H7 (cell line): ENCODE measurements at places on chromosomes 12 and 14.

GRCh38 chr12:65891987-65892481 lies 67.8 kb downstream of the HMGA2 start:
- DNase-seq = no peak

GRCh38 chr12:91182636-91183455 lies at the start of gene DCN:
TSS of gene DCN (minus strand) at chr12:91182817. CDS start at chr12:91178552, 4,265 bp downstream.
- DNase-seq = no peak

- no peak for DNase-seq
These were observed 70.2 kb upstream of the SLC38A2 start for GRCh38 chr12:46442738-46443137.

GRCh38 chr14:69483765-69484443 lies 624 bp upstream of the PLEKHD1 start:
- DNase-seq = peak; percentile 81

DNA sequence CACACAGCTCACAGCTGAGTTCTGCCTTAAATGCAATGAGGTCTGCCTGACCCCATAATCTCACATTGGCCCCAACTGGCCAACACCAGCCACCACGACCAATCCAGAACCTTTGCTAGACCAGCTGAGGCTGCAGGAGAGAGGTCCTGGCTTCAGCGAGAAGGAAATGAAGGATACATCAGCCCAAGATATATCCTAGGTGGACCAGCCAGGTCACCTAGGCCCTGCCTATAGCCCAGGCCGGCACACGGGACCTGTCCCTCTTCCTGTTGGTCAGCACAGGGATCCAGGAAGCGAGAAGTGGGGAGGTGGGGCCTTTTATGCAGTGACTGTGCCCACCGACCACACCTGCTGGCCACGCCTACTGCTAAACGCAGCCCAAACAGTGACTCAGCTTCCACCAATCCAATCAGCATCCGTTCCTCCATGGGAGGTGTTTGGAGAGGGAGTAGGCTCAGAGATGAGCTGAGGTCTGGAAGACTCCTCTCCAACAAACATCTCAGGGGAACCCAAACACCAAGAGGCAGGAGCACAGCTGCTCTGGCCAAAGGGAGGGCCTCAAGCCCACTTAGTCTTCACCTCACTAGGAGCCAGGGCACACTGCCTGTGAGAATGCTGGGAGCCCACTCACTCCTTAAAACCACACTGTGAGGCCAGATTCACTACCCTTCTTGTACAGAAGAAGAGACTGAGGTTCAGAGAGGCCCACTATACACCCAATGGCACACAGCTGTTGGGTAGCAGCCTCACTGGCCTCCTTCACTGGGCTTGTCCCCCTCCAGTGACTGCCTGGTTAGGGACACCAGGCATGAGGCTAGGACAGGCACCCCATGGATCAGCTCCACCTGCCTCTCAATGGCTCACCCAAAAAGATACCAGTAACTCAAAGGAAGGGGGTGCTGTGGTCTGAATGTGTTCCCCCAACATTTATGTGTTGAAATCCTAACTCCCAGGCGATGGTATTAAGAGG lies 51.3 kb upstream of the PPP2R5C start:
- no peak for DNase-seq

DNA sequence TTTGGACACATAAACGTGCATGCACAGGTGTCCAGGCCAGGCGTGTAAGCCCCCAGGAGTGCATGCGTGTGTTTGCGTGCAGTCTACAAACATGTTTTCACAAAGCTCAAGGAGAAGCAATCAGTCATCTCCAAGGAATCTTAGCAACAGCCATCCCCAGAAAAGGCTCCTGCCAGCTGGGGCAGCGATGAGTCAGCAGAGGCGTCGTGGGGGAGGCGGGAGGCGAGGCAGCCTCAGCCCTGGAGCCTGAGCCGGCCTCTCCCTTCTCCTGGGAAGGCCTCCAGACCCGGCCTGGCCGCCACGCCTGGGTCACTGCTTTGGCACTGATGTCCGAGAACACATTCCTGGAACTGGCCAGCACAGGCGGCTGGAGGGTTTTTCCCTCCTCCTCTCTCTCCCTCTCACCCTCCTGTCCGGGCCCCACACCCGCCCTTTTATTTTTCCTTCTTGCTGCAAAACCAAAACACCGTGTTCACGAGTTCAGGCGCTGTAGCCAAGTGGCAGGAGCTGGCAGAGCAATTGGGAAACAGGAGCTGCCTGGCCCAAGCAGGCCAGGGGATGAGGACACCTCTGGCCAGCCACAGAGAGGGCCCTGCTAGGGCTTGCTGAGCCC lies 92.7 kb downstream of the LRRC74A start:
- peak; percentile 88 for DNase-seq

DNA sequence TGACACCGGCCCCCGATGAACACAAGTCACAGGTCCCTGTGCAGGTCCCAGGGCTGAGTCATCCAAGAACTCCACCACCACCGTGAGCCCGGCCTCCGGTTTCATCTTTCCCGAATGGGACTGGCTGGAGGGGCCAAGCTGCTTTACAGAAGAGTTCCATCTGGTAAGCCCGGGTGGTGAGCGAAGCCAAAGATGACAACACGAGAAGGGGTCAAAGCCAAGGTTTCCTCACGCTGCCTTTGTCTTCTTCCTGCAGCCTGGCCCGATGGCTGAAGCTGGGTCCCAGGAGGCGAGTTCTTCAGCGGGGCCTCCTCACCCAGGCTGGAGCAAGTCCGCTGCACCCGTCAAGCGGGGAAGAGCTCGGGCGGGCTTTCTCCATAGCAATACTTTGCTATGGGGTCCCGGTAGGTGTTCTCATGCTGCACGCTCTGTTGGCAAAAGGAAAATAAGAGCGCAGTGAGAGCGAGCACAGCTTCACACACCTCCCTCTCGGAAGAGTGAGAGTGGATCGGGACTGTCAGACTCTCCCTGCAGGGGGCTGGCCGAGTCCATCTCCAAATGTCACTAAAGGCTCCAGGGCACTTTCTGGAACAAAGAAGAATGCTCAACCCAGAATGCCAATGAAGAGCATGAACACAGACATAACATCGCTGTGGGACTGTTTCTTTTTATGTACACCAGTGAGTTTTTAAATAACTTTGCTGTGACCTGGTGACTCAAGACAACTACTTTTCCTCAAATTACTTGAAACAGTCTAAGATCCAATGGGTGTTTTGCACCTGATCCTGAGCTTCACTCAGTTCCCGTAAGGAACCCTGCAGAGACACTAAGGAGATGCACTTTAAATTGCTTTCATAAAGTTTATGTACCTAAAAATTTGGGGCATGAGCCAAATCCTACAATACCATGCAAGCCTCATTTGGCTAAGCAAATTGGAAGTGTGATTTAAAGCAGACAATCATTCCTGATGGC lies 20.1 kb downstream of the SPRING1 start:
- no peak for DNase-seq
